ENCODE measurements at places on chromosomes 1 and 21.

- no peak for DNase-seq
Measured at GRCh38 chr1:160459056-160459455, 58.7 kb downstream of the VANGL2 start.

DNA sequence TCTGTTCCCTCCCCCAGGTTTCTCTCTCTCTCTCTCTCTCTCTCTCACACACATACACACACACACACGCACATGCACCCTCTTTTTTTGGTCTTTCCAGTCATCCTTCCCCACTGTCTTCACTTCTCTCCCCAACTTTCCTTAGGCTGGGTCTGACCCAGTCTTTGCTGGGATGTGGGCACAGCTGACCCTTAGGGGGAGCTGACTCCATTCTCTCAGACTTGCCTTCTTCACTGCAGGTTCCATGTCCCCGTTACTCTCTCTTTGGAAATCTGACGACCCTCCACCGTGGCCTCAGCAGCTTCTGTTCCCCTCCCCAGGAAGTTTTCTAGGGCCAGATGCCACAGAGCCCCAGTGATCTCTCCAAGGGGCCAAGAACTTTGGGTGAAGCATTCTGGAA is 2.1 kb downstream of the DISP3 start:
- DNase-seq, result no peak

DNA sequence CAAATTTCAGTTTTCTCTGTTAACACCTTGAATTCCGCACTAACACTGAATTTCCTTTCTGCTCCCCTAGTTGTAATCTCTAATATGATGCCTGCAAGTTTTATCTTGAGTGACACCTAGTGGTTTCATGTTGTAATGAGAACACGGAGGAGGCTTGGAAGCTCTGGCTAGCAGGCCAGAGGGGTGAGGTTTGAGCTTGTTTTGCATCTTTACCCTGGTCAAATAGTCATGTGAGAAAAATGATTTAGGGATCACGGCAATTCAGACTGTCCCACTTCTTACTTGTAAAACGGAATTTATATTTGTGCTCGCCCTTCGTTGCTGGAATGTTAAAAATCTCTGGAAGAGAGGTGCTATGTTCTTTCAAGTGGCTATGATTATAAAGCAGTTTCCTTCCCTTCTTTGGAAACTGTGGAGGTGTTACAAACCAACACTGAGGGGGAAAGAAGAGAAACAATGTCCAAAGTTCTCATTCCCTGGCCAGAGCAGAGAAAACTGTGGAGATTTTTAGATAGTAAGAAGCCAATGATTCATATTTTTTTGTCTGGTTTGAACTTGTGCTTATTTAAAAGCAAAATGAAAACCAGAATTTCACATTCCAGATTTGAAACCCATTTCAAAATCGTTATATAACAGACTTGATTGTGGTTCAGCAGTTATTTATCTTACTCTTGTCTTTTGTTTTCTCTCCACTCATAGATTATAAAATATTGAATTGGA is 5.3 kb upstream of the MROH9 start:
- peak; percentile 19 for DNase-seq

DNA sequence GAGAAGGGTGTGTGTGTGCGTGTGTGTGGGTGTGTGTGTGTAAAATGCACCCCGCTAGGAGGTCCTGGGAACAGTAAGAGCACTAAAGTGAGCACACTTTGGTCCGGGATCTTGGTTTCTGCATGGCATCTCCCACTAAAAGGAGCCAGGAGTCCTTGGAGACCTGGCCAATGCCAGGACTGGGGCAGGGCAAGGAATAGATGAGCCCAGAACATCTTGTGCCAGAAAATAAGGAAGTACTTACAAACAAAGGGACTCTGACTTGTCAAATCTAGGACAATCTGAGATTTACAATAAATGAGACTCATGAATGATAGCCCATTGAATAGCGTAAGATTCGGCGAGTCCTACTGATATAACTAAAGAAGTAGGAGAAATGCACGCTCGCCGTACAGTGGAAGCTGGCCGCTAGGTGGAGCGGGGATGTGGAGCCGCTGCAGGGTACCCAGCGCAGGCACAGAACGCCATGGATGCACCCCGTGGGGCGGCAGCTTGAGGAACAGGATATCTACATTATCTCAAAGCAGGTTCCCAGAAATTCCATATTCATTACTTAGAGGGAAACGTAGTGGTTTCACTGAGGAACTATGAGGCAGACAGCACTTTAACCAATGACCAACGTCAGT is 7.1 kb downstream of the SLC37A1 start:
- no peak for DNase-seq

DNA sequence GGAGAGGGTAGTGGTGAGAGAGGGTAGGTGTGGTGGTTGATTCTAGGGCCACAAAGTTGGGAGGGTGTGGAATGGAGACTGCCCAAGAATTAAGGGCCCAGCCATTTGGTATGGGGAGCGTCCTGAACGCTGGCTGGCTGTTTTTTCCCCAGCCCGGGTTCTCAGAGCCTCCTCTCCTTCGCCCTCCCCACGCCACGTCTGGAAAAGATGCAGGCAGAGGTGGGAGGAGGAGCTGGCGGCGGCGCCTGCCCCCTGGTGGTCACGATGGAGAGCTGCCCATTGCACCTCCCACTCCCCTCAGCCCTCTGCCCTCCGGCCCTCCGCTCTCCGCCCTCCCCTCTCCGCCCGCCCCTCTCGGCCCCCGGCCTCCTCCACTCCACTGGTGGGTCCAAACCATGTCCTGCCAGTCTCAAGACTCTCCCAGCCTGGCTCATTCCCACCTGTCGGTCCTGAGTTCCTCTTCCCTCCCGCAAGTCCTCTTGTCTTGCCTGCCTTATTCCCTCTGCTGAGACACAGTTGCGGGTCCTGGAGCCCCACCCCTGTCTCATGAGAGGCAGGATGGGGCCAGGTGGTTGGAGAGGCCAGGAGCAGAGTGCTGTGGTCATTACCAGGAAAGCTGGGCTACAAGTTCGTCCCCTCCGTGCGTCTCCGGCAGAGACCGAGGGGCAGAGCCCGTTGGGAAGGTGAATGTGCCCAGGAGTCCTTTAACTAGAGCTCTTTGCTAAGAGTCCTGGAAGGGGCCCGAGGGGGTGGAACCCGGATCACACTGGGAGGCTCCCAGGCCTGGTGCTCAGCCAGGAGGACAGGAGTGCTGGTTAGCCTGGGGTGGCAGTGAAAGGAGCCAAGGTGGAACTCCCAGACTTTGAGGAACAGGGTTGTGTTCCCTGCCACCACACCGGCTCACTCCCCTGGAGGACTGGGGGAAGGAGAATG is 22.6 kb downstream of the ETNK2 start:
- DNase-seq, result peak; percentile 35

- DNase-seq, result no peak
Measured at GRCh38 chr1:85504417-85504816, 39.5 kb upstream of the DDAH1 start.

DNA sequence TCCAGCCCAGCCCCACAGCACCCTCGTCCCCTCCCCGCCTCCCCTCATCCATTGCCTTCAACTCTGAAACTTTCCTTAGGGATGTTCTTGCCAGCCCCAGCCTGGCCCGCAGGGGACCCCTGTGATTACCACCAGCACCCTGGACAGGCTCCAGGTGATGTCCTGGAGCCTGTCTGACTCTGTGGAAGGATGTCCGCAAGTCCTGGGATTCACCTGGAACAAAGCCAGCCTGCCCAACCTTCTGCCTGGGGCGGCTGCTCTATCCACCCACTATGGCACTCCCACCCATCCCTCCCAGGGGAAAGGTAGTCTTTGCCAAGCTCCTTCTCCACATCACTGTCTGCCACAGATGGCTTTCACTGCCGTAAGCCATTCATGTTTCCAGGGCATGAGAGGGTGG is 24.4 kb upstream of the PTPRF start:
- DNase-seq, result no peak

- DNase-seq, result no peak
Measured at GRCh38 chr1:157878059-157878458, 36.5 kb upstream of the CD5L start.

DNA sequence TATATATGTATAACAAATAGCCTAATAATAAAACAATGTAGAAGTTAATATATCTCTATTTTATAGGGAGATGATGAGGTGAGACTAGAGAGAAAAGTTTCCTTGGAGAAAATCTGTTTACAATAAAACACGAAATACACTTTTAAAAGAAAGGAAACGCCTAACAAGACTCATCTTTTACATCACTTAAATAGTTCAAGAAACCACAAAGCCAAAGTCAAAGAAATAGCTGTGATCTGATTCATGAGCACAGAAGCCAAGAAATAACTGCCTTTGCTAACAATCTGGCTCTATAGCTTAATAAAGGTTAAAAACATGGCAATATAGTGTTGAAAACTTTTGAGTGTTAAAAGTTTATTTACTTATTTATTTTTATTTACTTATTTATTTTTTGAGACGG is 61.5 kb downstream of the TOR3A start:
- DNase-seq, result no peak

- DNase-seq, result no peak
Measured at GRCh38 chr21:42796327-42797062, 82.8 kb downstream of the WDR4 start.

GRCh38 chr21:29168891-29169315 is 38.5 kb downstream of the MAP3K7CL start:
- no peak for DNase-seq

Measured in hematopoietic multipotent progenitor cell treated with erythropoietin and hydrocortisone succinate and interleukin-3 and kit ligand, for 17 days (in vitro differentiated cells).